Omental fat pad (tissue), 4 donors: ENCODE measurements at places on chromosomes 4 and X.

DNA sequence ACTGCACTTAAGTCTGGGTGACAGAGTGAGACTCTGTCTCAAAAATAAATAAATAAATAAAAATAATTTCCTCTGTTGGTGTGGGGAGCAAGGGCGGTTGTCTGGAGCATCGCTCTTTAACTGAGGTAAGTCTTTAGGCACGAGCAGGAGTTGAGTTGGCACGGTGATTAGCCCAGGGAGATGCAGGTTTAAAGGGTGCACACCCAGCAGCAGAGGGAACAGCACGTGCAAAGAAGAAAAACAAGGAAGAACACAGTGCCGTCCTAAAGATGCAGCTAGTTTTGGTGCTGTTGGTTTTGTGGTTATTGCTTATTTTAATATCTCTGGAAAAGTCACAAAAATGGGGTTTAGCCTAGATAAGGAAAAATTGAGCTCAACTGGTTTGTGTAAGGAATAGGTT is 87.8 kb downstream of the DHX15 start:
- no peak for DNase-seq

- DNase-seq = no peak
Measured at GRCh38 chrX:1597345-1598020, 6.1 kb downstream of the AKAP17A start.

DNA sequence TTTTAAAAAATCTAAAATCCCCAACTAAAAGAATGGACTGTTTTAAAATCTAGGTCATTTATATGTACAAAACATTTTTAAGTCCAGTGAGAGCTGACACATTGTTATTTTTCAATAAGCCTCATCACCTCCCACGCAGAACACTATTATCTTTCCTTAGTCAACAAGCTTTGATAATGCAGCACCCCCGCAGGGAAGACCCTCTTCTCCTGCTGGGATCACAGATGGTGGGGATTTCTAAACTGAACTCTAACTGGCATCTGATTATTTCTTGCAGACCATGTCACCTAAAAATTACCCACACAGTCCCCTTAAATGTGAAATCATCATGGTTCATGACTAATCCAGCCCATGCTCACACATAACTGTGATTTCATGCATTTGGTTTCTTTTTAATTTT is 11.6 kb downstream of the SYTL4 start:
- DNase-seq = no peak

- no peak for DNase-seq
Measured at GRCh38 chr4:28482580-28483270, 1622.1 kb downstream of the STIM2 start.

DNA sequence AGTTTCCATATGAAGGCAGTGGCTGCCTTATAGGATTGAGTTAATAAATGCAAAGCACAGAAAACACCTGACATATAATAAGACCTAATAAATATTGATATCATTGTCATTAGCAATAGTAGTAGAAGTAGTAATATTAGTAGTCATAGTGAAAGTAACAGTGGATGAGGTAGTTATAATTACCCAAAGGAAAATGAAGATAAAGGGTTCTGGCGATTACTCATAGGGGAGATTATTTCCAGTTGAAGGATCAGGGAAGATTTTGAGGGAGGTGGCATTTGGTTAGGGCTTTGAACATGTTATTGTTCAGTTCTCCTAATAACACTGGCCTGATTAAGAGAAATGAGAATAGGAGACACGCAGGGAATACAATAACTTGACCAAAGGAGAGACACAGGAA is 131.9 kb upstream of the GPRIN3 start:
- no peak for DNase-seq

DNA sequence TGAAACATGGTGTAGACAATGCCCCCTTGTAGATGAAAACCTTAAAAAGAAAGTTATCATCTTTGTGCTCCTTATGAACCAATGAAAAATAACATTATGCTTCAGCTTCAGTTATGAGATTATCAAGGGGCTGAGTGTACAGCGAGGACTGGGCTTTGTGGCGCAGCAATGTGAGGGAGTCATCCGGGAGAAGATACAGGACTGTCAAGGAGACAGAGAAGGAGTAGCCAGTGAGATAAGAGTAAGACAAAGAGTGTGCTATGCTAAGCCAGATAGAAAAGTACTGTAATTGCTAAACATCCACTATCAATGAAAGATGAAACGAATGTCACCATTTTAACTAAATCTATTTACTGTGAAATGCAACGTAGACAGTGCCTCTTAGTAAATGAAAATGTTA is 3.6 kb upstream of the KLHL15 start:
- no peak for DNase-seq

- no peak for DNase-seq
Measured at GRCh38 chr4:96730432-96730831, 890.5 kb downstream of the PDHA2 start.

- DNase-seq = no peak
Measured at GRCh38 chr4:151417766-151418376, 8.9 kb downstream of the FHIP1A start.

GRCh38 chr4:83149865-83150652 is 35.5 kb upstream of the PLAC8 start:
- DNase-seq = no peak

DNA sequence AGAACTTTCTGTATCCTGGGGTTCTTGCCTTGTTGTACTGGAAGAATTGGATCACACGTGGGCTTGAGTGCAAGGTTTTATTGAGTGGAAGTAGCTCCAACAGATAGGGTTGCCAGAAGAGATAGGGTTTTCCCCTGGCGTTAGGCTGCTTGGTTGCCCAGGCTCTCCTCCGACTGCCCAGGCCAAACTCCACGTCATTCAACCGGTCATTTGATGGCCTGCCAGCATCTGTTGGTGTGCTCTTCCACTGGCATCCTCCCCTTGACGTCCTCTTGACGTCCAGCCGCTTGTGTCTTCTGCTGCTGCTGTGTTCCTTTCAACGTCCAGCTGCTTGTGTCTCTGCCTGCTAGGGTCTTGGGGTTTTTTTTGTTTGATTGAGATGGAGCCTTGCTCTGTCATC is 340.3 kb upstream of the ZCCHC13 start:
- DNase-seq = no peak

- DNase-seq = no peak
Measured at GRCh38 chrX:37685381-37686359, at the start of gene XK. TSS of gene XK (plus strand) at chrX:37685791. CDS start at chrX:37685962, 171 bp downstream.
